ENCODE measurements at places on chromosomes 13 and 19. TPM values are rescaled to one million over a fixed set of nuclear protein-coding genes. Genes with fewer than 3 reads are reported as not detected.

The TNFSF9 gene
- 1.7 TPM for total RNA-seq

The PRTN3 gene
- not detected for total RNA-seq

The SYMPK gene
- 39.8 TPM for total RNA-seq

The PSG3 gene
- not detected for total RNA-seq

The TMEM145 gene
- 1.6 TPM for total RNA-seq

The IPO5 gene
- total RNA-seq: 191 TPM

The ZNF729 gene
- total RNA-seq: not detected

The KLK5 gene
- total RNA-seq: not detected

The ZNF600 gene
- total RNA-seq: 2.4 TPM

The IGFL3 gene
- not detected for total RNA-seq

The MBD3L2 gene
- not detected for total RNA-seq

The FSD1 gene
- total RNA-seq: 2.6 TPM

The ATP1A3 gene
- total RNA-seq: 0.26 TPM

The GFY gene
- total RNA-seq: not detected

The ZNF225 gene
- total RNA-seq: 4.9 TPM

The EBI3 gene
- total RNA-seq: 0.11 TPM

The COX6B2 gene
- 0.24 TPM for total RNA-seq

The NRTN gene
- not detected for total RNA-seq

The FPR1 gene
- 0.16 TPM for total RNA-seq

The PBX4 gene
- total RNA-seq: 1.8 TPM

The FFAR1 gene
- total RNA-seq: not detected

The COMP gene
- not detected for total RNA-seq

The ASPDH gene
- total RNA-seq: not detected

The CBLC gene
- not detected for total RNA-seq

The UNC13A gene
- total RNA-seq: 0.03 TPM

The CEACAM19 gene
- 6.9 TPM for total RNA-seq

The ADGRE3 gene
- not detected for total RNA-seq

The SIGLEC7 gene
- total RNA-seq: not detected

The IGSF23 gene
- total RNA-seq: 5.4 TPM

The HSPB6 gene
- 0.21 TPM for total RNA-seq

The EDNRB gene
- 1.7 TPM for total RNA-seq

The ZNF534 gene
- total RNA-seq: 0.08 TPM

The IL4I1 gene
- 0.35 TPM for total RNA-seq

The ZNF226 gene
- total RNA-seq: 18.9 TPM

The SUCLA2 gene
- 110 TPM for total RNA-seq

The C19orf18 gene
- total RNA-seq: 0.21 TPM

The CD79A gene
- 1.2 TPM for total RNA-seq

The CLIP3 gene
- 4.9 TPM for total RNA-seq

The SYDE1 gene
- 53.4 TPM for total RNA-seq

The ZNF177 gene
- total RNA-seq: 1.7 TPM

The PABPC3 gene
- 0.10 TPM for total RNA-seq

The ZNF490 gene
- total RNA-seq: 5.8 TPM

The PRR12 gene
- total RNA-seq: 4.4 TPM

The CD70 gene
- 0.64 TPM for total RNA-seq

The ATXN8OS gene
- total RNA-seq: not detected

The TTC9B gene
- not detected for total RNA-seq

Measured in myocyte (in vitro differentiated cells).